IMR-90 (cell line): ENCODE measurements at places on chromosomes 7 and 10. TPM values are rescaled to one million over a fixed set of nuclear protein-coding genes. Genes with fewer than 3 reads are reported as not detected.

GRCh38 chr10:86360657-86361056 lies 5.9 kb downstream of the GRID1 start:
- no peak for DNase-seq

- no peak for DNase-seq
These were observed 73.5 kb upstream of the PDSS1 start for GRCh38 chr10:26624006-26624405.

DNA sequence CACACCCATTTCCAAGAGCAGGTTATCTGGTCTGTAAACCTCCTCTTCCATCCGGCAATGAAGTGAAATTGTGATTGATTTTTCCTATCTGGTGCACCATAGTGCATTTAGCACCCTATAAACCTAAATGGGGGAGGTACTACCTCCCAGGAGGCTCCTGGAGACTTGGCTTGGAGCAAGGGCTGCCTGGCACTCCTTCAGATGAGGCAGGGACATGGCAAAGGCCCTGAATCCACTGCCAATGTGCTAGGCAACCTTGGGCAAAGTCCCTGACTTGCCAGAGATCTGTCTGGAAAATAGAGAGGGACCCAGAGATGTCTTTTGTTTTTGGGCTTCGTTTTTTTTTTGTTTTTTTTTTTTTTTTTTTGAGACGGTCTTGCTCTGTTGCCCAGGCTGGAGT lies 6.7 kb upstream of the GRID1 start:
- no peak for DNase-seq

DNA sequence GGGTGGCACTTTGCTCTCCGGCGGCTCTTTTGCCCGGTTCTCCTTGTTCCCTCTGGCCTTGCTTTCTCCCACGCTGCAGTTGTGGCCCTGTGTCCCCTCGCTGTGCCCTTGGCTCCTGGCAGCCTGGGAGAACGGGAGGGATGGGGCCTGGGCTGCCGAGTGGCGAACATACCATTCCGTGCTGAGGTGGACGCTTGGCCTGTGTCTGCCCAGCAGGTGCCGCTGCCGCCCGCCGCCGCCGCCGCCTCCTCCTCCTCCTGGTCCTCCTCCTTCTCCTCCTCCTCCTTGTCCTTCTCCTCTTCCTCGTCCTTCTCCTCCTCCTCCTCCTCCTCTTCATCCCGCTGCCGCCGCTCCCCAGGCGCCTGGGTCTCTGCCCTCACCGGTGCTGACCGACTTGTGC lies 36.0 kb downstream of the AGAP3 start:
- no peak for DNase-seq

GRCh38 chr7:25653384-25653783 lies 425.1 kb upstream of the NPVF start:
- DNase-seq: no peak

GRCh38 chr7:144019457-144019856 lies 19.3 kb downstream of the OR6B1 start:
- peak; percentile 91 for DNase-seq

DNA sequence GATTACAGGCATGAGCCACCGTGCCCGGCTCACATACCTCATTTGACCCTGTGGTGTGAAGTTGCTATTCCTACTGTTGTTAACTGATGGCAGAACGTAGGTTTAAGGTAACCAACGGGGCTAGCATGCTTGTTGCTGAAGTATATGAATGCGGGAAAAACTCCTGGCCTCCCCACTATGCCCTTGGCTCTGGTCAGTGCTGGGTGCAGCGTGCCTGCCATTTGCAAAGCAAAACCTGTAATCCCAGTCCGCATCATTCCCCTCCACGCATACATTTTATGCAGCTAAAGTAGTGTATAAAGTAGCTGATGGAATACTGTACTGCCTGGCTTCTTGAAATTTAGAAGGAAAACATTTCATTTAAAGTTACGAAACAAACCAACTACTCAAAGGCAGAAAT lies 273.3 kb downstream of the SDK1 start:
- no peak for DNase-seq

DNA sequence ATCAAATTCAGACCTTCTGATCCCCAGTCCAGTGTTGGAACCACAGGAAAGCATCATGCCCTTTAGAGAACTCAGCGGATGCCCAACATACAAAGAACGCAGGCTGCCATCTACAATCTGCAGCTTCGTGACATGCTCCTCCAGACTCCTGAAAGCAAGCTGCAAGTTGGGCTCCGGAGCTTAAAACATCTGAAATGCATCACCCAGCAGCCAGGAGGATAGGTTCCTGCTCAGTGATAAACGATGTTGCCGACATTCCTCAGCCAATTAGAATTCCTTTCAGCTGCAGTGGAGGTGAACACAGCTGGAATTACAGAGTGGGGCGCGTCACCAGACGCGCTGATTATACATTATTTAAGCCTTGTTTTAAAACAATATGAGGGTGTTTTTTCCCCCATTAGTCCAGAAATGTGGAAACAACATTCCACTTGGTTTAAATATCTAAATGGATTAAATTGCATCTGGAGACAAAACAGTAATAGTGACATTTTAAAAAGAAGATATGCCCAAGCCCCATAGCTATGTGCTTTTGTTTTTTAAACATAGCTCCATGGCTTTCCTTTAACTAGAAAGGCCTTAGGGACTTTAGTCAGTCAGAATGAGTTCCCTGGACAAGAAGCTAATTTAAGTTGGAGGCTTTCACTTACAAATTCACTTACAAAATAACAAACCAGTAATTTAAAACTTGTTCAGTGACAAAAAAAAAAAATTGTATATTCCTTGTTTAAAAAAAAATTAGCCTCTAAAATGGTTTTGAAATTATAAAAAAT lies 6.3 kb downstream of the SMURF1 start:
- DNase-seq: peak; percentile 90

GRCh38 chr7:70919481-70920073 lies 212.4 kb upstream of the GALNT17 start:
- DNase-seq: no peak

- DNase-seq: no peak
These were observed 103.0 kb downstream of the RNF216 start for GRCh38 chr7:5678295-5679047.

DNA sequence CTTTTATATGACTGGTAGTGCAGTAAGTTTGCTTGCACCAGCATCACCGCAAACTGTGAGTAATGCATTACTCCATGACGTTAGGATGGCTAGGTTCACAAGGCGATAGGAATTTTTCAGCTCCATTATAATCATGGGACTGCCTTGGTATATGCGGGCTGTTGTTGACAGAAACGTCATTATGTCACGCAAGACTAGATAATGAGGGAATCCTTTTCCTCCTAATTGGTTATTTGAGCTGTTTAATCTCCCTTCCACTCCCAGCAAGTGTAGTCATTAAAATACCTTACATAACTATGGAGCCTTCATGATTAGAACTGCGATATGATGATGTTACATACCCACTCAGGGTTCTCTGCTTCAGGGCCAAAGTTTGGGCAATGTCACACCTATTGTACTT lies 17.3 kb downstream of the KLLN start:
- DNase-seq: peak; percentile 97

DNA sequence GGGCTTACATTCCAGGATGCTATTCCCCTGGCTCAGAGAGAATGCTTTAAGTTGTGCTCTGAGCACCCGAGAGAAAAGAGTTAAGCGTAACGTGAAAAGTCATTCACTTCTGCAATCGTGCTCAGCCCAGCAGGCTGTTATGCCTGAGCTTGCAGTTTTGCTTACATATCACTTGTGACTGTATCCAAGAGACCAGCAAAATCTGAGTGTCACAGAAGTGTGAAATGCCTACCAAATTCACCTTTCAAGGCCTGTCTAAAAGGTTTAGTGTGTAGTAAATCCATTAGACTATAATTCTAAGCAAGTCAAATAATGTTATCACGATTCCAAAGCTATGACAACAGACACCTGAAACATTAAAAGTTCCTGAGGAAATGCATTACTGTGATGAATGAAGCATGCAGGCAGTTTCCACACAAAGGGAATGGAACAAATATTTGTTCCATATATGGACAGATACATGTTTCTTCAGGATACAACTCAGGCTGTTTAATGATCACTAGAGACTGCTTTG lies 20.1 kb downstream of the ITGB1 start:
- DNase-seq: peak; percentile 64

- no peak for DNase-seq
These were observed 80.2 kb upstream of the PRR15 start for GRCh38 chr7:29483219-29484104.

GRCh38 chr7:149209518-149210269 lies 14.3 kb downstream of the ZNF282 start:
- peak; percentile 55 for DNase-seq

DNA sequence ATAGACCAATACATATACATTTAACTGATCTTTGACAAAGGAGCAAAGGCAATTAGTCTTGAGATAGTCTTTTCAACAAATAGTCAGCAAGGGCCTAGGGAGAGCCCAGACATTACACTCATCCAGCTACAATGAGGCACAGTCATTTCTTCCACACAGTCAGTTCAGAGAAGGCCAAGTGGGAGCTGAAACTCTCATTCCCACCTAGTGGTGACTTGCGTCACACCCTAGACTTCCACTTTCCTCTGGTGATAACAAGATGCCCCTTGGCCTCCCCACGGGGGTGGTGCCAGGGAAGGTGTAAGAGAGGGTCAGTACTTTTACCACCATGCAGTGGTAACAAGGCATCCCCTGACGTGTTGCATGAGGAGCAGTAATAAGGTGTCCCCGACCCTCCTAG lies 8.0 kb downstream of the FRMPD2 start:
- no peak for DNase-seq

DNA sequence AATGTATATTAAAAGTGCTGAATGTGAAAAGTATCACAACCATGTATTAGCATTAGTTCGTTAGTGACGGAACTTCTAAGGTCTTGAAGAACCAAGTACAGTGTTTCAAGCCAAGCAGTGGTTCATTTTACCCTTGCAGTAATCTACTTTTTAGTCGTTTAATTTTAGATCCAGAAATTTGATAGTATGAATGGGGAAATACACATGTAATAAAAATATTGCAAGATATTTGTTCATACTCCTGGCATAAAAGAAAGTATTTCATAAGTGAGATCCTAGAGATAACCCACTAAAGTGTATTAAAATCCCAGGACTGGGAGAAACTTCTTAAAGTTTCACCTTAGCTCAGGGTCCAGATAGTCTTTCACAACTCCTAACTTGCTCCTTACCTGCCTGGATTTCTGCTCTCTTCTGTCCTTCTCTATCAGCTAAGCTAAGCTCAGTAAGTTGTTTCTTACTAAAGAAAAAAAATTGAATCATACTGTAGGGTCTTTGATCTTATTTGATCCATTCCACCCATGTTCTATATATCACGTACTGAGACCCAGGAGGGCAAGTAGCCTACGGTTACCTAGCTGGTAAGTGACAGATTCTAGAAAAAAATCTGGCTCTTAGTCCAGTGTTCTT lies 1.5 kb downstream of the BCAP29 start:
- no peak for DNase-seq

DNA sequence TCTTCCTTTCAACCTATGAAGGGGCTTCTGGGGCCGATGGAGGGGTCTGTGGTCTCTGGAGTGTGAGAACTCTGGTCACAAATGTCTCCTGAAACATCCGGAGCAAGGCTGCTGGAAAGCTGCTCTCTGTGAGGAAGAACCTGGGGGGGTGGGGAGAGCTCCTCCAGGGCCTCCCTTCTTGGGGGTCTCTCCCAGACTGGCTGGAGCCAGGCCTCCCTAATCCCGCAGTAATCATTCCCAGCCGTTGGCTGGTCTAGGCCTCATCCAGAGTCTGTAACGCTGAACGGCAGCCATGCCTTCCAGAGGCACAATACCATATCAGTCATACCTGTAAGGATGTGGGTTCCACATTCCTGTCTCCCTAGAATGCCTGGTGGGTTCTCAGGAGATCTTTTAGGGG lies 4.4 kb upstream of the LZTS2 start:
- no peak for DNase-seq

- no peak for DNase-seq
These were observed 274.6 kb downstream of the ELFN1 start for GRCh38 chr7:1944619-1945210.

DNA sequence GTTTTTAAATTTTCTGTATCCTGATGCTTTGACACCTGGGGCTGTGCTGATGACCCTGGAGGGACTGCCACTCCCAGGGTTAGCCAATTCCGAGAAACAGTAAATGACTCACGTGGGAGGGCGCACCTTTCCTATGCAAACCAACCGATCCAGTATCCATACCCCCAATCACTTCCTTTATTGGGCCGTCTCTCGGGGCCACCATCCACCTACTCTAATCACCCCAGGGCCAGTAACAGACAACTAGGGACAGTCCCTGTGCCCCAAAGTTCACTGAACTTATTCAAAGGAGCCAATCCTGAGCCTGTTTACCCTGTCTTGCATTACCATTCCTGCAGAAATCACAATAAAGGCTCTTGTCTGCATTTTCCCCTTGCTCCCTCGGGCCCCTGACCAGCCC lies 6.6 kb upstream of the LGI1 start:
- DNase-seq: no peak

DNA sequence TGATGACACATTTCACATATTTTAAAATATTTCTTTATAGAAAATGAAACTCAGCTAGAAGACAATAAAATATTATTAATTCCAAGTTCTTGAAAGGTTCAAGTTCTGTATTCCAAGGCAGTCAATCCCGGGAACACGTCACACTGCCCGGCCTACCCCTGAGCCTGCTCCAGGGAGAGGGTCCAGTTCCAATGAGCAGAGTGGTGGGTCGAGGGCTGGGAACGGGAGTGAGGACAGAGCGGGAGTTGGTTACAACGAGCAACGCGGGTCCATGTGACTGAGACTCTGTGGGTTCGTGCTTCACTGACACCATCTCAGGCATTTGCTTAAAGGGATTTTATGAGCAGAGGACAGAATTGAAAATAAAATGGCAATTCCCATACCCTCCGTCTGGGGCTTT lies 209.4 kb downstream of the TCERG1L start:
- no peak for DNase-seq

- DNase-seq: no peak
These were observed 566.8 kb downstream of the SH2D4B start for GRCh38 chr10:81104494-81104893.

DNA sequence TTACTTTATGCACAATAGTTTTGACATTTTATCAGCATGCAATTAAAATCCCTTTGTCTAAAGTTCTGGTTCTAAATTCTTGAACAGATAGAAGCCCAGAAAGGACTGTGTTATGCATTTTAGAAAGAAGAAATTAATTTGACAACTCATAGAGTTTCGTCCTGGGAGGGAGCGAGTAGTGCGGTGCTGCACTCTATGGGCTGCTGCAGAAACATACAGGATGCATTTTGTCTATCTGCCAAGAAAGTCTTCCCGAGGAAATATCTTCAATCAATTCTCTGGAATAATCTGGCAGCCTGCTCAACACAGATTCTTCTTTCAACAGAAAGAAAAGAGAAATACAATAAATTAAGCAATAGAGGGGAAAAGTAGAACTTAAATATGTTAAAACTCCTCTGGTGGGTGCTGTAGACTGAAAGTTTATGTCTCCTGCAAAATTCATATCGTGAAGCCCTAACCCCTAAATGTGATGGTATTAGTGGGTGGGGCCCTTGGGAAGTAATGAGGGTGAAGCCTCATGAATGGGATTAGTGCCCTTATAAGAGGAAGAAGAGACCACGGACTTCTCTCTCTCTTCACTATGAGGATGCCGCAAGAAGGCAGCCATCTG lies 39.0 kb upstream of the IFRD1 start:
- DNase-seq: peak; percentile 62

GRCh38 chr7:23184709-23185359 lies 3.0 kb downstream of the NUP42 start:
- DNase-seq: peak; percentile 51

Gene CYP26A1
- total RNA-seq: not detected in 2 replicates

Gene ADO
- total RNA-seq: 8.1 and 11.4 TPM in 2 replicates

Gene OR2A5
- total RNA-seq: not detected in 2 replicates

Gene OR9A2
- total RNA-seq: not detected in 2 replicates

Gene HABP2
- not detected in 2 replicates for total RNA-seq

Gene PRSS37
- not detected in 2 replicates for total RNA-seq

Gene PRF1
- total RNA-seq: not detected in 2 replicates

Gene MYO3A
- not detected in 2 replicates for total RNA-seq

Gene LRRN3
- 15.2 and 15.8 TPM in 2 replicates for total RNA-seq

Gene GATA3
- total RNA-seq: under 0.01 TPM in 1 of 2 replicates, not detected in the other
